ENCODE measurements at places on chromosomes 13 and 19.

DNA sequence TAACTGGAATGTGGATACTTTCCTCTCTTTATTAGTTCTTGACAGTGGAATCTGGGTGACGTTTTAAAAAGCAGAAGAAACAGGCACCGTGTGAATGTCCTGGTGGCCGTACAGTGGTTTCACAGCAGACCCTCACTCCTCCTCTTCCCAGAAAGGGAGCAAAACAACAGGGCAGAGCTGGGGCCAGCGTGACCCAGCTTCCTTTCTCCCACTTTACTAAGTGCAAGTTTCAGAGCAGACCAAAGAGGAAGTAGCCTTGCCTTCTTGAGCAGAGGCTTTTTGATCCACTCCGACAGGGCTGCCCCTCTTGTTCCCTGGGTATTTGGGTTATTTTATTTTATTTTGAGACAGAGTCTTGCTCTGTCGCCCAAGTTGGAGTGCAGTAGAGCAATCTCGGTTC lies 19.6 kb upstream of the C19orf33 start:
- no peak for DNase-seq

- DNase-seq, result no peak
Observed at GRCh38 chr19:5466814-5467291, 11.6 kb downstream of the ZNRF4 start.

- no peak for DNase-seq
Observed at GRCh38 chr13:59710996-59711701, 452.6 kb downstream of the DIAPH3 start.

- DNase-seq, result no peak
Observed at GRCh38 chr19:42032431-42032830, 37.6 kb downstream of the GRIK5 start.

DNA sequence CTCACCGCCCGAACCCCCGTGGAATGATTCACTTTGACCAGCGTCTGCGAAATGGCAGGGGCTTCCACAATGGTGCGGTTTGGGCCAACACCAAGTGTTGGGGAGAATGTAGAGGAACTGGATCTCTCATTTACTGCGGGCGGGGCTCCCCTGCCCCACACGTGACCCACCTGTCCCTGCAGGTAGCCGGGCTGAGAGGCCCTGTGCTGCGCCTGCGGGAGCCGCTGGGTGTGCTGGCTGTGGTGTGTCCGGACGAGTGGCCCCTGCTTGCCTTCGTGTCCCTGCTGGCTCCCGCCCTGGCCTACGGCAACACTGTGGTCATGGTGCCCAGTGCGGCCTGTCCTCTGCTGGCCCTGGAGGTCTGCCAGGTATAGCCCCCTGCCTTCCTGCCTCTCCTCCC lies 5.8 kb upstream of the FLT3LG start:
- no peak for DNase-seq

DNA sequence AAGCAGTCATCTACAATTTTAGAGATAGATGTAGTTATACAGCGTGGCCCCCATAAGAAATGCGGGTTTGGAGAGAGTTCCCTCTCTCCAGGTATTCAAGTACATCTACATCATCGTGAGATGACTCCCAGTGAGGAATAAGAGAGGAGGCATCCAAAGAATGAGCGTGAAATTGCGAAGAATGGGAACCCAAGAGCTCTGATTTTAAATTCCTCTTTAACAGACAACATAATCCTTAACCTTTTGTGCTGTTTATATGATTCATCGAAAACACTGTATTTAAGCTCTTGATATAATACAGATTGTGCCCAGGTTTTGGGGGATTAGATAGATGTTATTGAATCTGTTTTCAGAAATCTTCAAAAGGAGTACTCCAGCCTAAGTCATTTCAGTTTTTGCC lies 161.5 kb downstream of the COG6 start:
- no peak for DNase-seq

- DNase-seq, result no peak
Observed at GRCh38 chr13:56953965-56954364, 186.8 kb upstream of the PRR20A start.

- DNase-seq, result no peak
Observed at GRCh38 chr19:43616306-43616705, 3.1 kb downstream of the ZNF428 start.

GRCh38 chr13:104737713-104738112 lies 1671.5 kb upstream of the SLC10A2 start:
- no peak for DNase-seq

DNA sequence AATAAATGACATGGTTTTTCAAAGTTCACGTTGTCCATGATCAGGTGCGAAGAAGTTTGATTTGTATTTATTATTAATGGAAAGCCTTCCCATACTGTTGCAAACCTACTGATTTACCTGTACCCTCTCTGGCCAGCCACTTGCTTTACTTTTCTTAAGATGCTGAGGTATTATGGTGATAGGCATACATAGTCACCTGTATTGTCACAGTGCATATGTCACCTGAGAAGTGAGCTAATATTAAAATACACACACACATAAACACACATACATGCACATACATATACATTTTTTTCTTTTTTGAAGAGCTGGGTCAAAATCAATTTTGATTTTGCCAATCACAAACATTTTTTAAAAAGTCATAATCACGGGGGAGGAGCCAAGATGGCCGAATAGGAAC lies 72.1 kb downstream of the RNASEH2B start:
- DNase-seq, result no peak

DNA sequence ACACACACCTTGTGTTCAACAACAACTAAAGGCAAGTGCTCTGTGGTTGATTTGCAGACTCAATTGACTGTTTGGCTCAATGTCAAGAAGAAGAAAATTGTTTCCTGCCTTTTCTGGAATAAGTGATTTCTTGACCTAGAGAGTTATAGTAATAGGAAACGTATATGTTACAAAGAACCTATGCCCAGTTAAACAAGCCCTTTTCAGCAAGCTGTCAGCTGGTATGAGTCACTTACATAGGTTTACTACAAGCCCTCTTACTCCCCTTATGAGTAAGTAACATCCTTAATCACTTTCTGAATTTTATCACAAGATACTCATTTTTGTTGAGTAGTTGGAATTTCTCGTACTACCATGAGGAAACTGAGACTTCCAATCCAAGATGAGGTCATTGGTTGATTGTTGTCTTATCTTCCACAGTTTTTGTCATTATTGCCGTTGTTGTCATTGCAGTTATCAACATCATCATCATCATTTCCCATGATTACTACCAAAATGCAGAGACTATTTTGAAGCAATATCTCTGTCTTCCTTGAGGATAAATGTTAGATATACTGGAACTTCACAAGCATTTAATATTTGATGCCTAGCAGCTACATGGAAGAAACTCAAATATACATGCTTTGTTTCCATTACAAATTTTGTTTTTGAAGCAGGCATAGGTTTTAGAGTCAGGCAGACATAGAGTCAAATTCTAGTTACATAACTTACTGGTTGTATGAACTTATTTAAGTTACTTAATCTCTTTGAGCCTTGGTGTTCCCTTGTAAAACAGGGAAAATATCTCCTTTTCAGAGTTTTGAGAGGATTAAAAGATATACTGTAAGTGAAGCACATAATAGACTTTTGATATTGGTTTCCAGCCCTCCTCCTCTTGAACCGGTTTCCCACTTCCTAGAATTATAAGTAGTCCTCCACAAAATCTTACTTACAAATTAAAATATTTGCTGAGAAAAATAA lies 106.0 kb downstream of the RAP2A start:
- DNase-seq, result no peak

DNA sequence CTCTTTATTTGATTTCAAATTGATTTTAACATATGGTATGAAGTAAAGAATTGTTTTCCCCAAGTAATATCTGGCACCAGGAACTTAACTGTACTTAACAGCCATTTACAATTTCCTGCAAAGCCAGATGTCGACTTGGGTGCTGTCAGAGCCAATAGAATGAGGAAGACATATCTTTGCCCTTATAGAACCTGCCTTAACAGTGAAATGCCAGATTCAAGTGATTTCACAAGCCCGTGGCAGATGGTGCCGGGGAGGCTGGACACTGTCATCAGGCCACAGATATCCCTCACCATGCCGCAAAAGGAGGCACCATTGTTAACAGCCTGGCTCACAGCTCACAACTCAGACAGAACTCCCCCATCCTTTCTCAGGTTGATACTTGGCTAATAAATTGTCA lies 48.7 kb downstream of the ESD start:
- no peak for DNase-seq

- DNase-seq, result peak; percentile 13
Observed at GRCh38 chr19:17049711-17050280, 23.2 kb upstream of the CPAMD8 start.

- DNase-seq, result no peak
Observed at GRCh38 chr19:572743-573518, 535 bp downstream of the BSG start.

GRCh38 chr13:33349986-33350826 lies 64.7 kb upstream of the STARD13 start:
- DNase-seq, result no peak

DNA sequence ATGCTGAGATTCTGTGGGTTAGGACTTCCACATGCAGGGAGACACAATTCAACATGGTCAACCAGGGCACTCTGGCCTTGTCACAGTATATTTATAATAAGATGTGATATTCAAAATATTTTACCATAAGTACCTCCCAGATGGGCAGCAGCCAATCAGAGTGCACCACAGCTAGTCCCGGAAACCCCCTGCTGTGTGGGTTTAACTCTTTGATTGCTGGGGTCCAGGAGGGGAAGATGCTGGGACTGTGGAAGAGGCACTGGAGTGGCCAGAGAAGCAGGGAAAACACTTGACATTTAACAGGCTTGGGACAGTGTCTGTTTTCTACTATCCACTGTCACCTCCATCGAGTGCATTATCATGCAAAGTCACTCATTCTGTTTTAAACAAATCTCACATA lies 99.0 kb downstream of the MBNL2 start:
- DNase-seq, result no peak

DNA sequence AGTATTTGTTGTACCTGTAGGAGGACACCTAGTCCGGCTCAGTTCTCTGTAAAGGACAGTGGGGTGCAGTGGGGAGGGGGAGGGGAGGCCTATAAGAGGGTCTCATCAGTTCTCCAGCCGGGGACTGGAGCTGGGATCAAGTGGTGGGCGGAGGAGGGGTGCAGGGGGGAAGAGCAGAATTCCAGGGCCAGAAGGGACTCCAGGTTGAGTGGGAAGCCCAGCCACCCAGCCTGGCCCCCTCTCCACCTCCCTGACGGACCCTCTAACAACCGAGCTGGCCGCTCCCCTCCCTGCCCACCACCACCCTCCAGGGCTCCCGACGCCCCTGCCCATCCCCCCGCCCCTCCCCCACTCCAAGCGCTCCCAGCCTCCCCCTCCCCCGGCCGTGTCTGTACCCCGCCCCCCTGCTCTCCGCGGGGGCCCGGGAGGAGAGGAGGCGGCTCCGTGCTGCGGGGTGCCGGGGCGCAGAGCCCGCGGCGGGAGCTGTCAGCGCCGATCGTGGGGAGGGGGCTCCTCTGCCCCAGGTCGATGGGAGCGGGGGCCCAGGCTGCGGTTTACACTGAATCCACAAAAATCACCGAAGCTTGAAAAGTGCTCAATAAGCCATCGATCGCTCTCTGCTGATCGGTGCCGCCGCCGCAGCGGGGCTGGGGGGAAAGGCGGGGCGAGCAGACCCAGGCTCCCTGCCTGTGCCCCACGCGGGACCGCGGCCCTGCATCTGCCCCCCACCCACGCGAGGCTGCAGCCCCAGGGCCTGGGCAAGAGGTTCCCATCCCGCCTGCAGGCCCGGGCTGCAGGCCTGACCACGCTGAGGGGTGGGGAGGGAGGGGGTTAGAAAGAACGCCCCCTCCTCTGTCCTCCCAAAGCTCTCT lies 34.6 kb upstream of the ONECUT3 start:
- DNase-seq, result no peak

DNA sequence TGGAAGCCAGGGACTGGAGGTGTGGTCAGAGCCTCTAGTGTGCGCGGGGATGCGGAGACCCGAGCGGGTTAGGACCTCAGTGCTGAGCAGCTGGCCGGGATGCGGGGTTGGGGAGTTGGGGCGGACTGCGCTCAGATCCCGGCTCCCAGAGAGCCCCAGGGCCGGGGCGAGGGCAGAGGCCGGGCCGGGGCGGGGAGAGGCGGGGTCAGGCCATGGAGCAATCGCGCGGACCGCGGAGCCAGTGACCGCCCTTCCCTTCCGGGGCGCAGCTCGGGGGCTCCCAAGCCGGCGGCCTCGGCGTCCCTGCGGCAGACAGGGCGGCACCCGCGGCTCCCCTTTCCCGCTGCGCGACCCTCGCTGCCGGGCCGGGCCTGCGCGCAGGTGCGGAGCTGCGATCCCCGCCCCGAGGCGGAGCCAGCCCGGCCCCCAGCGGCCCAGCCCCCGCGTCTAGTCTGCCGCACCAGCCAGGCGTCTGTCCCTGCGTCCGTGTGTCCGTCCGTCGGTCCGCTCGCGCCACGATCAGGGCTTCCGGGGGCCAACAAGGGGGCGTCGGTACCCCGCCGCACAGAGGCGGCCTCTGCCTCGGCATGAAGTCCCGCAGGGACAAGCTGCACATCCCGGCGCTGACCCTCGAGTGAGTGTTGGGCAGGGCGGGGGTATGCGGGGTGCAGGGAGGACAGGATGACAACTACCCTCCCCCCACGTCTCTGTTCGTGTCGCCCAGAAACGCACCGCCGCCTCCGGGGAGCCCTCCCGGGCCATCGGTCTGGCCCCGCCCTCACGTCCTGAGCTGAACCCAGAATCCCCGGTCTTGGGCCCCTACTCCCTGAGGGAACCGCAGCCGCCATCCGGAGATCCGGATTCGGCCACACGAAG lies 12.4 kb downstream of the MAST3 start:
- no peak for DNase-seq

DNA sequence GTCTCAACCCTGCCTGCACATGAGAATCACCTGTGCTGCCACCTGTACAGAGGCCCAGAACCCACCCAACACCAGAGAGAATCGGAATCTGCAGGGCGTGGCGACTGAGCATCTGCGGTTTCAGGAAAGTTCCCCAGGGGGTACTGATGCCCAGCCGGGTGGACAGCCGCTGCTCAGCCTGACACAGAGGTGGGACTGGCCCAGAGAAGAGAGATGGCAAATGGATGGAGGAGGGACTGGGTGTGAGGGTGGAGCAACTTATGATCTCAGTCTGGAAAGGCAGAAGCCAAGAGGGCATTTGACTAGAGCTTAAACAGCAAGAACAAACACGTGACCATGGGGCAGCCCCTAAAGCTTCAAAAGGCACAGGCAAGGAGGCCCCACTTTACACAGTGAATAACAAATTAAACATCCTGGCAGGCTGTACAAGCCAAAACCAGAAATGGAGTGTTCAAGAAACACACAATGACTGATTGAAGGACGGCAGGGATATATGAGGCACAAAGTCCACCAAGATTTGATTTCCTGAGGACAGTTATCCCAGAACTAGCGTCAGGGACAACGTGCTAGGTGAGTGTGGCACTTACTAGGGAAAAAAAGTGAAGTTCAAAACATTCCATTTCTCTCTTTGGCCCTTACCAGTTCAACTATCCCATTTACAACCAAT lies 3.1 kb downstream of the RANBP3 start:
- no peak for DNase-seq

GRCh38 chr13:62653371-62653770 lies 1237.7 kb upstream of the PCDH20 start:
- DNase-seq, result no peak

- DNase-seq, result no peak
Observed at GRCh38 chr19:40377876-40378385, 12.1 kb downstream of the HIPK4 start.
